ENCODE measurements at places on chromosomes 5 and 9. TPM values are rescaled to one million over a fixed set of nuclear protein-coding genes. Genes with fewer than 3 reads are reported as not detected.

MUSK gene
- 2.5 TPM for total RNA-seq

LVRN gene
- total RNA-seq: 0.43 TPM

SLC1A1 gene
- total RNA-seq: 109 TPM

MOB3B gene
- 19.3 TPM for total RNA-seq

HDAC3 gene
- total RNA-seq: 43.3 TPM

DEPDC1B gene
- 117 TPM for total RNA-seq

TLX3 gene
- not detected for total RNA-seq
